ENCODE measurements at places on chromosomes 2 and 18.

DNA sequence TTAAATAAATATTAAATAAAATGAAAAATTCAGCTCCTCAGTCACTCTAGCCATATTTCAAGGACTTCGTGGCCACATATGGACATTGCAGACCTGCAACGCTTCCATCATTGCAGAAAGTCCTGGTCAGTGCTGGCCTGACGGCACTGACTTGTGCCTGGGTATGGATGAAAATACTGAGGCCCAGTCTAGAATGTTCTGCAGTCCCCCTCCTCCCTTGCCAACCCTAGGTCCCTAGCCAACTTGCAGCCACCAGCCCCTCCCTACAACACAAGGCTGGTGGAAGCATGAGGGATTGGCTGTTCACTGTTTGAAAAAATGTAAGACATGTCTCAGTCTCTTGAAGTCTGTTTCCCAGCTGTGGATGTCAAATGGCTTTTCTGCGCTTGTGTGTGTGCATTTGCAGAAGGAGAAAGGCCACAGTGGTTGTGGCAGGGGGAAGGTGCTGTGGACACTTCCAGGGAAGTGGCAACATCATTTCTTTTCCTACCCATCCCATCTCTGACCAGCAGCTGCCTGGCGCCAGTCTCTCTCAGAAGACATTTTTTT is 9.9 kb downstream of the IGFBP5 start:
- DNase-seq: no peak

- DNase-seq: no peak
Observed at GRCh38 chr2:1060987-1061386, 110.3 kb downstream of the SNTG2 start.

GRCh38 chr2:98806236-98806697 is 75.3 kb upstream of the MGAT4A start:
- DNase-seq: peak; percentile 15

- DNase-seq: no peak
Observed at GRCh38 chr18:22489704-22490103, 72.0 kb upstream of the CTAGE1 start.

- no peak for DNase-seq
Observed at GRCh38 chr2:162734866-162735265, 103.7 kb downstream of the KCNH7 start.

DNA sequence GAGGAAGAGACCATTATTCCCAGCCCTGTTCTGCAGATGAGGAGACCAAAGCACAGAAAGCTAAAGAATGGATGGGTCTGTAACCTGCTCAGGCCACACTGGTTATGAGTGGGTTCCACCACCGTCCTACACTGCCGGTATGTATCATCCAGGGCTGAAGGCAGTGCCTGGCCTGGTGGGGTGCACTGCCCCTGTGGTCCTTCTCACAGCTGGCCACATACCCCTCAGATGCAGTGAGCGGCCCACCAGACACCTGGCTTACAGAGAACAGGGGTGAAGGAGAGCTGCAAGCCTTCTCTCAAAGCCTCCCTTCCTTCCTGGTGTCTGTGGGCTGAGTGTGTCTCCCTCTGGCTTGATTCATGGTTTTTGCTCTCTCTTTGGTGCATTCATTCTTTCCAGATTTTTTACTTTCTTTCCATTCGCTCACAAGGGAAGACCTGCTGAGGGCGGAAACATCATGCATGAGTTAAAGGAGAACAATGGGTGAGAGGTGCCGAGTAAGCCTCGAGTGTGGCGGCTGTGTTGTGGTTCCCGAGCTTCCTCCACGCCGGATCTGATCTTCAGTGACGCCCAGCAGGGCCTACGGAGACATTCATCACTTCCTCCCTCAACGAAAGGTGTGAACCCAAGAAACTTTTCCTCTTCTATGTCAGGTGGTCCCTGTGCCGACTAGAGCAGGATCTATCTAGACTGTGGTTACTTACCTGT is 62.1 kb upstream of the REL start:
- no peak for DNase-seq

DNA sequence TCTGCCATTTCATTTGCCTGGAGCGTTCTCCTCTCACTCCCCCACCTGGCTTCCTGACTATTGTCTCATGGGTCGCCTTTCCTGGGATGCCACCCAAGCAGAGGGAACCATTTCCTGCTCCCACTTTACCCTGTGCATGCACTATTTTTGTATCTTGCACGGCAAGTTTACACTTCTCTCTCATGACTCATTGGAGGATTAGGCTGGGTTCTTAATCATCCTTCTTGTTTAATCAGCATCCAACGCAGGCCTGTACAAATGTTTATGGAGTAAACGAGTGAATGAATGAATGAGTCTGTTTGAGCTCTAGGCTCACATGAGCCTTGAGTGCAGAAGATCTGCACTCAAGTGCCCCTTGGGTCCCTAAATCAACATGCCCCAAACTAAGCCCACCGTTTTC is 3.8 kb upstream of the ARHGAP25 start:
- no peak for DNase-seq

GRCh38 chr2:182182436-182182835 is 196.8 kb downstream of the PPP1R1C start:
- no peak for DNase-seq

- DNase-seq: no peak
Observed at GRCh38 chr18:63468575-63468974, 8.2 kb upstream of the SERPINB5 start.

DNA sequence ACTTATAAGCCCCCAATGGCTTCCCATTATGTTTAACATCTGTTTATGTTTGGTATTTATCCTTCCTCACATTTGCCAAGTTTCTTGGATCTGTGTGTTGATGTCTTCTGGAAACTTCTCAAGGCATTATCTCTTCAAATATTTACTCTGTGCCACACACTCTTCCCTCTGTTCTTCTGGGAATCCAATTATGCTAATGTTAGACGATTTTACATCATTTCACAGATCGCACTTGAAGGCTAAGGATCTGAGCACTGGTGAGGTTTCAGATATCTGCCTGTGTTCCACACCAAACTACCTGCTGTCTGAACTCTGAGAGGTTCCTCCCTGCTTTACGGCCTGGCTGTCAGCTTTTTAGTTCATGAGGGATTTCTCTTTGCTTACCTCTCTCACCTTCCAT is 10.1 kb downstream of the AOX1 start:
- no peak for DNase-seq

DNA sequence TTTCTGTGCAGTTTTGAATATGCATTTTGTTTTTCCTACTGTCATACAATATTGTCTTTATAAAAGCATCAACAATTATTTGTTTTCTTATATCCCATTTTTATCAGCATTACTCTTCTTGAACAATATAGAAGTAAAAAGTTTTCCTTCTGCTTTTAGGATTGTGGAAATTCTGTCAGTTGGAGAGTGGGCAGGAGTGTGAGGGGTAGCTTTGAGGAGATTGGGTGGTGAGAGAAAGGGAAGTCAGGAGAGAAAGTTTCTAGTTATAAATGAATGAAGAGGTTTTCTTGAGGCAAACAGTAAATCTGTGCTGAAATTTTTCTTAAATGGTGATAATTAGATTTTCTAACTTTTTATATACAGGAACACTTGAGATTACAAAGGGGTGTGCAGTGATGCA is 151.7 kb upstream of the NOSTRIN start:
- DNase-seq: no peak

GRCh38 chr2:188130317-188130716 is 161.4 kb upstream of the GULP1 start:
- DNase-seq: no peak

- DNase-seq: no peak
Observed at GRCh38 chr2:40034801-40035200, 255.7 kb upstream of the THUMPD2 start.

DNA sequence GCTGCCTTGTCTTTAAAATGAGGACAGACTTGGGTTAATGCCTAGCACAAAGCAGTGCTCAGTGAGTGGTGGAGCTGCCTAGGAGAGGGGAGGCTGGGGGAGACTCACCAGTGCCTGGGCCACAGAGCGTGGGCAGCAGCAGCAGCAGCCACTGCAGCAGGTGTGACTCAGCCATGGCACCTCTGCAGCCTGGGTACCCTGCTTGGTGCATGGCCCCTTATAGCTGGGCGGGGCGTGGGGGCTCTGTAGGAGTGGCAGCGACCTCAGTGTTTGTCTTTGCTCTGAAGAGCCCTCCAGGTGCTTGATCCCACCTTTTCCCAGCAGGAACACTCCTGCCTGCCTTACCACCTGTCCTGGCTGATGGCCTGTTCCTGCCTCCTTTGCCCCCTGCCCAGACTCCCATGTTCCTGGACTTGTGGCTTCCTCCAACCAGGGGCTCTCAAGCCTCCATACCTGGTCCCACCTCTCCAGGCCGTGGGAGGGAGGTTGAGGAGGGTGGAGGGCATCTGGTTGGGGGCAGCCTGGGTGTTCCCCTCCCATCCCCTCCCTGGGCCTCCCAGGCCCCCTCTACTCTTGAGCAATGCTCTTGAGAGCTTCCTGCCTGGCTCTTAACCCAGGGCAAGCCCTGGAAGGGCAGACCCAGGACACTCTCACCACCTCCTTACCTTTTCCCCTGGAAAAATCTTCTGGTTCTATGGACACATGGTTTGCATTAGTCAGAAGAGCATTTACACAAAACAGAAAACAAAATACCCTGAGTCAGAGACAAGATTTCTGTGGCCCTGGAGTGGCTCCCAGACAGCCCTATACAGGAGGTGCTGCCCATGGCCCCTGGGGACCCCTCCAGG is at the start of gene SFTPB:
Gene SFTPB, minus strand, starts transcription at position 191 of the 848 bp plus-strand sequence. Its CDS starts 16 bp downstream, at position 175.
- DNase-seq: peak; percentile 74

DNA sequence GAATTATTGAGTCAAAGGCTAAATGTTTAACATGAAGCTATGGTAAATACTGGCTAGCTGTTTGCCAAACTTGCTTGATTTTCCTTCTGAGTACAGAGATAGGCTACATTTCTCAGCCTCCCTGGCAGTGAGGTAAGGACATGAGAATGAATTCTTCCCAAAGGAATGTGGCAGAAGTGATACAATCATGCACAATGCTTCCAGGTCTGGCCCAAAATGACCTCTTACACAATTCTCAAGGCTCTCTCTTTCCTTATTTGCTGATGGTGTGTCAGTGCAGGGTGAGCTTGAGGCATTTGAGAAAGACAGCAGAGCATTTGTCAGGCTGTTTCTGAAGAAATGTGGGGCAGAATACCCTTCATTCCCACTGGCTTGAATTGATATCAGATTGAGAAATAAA is 95.6 kb upstream of the NABP1 start:
- DNase-seq: no peak

DNA sequence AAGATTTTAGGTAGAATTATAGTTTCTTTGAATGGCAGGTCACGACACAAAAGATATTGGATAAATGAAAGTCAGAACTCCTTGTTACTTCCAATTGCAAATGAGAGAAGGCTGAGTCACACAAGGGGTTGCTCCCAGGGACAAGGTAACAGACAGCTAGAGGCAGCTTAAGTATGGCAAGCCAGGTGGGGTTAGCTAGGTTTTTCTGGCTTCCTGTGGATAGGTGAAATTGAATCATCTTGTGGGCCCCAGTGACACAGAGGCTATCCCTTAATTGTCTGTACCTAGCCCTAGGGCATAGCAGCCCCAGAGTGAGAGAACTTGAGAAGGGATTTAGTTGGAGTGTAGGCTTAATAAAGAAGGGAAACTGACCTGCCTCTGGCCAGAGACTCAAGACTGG is 407.7 kb upstream of the SLC8A1 start:
- DNase-seq: no peak

DNA sequence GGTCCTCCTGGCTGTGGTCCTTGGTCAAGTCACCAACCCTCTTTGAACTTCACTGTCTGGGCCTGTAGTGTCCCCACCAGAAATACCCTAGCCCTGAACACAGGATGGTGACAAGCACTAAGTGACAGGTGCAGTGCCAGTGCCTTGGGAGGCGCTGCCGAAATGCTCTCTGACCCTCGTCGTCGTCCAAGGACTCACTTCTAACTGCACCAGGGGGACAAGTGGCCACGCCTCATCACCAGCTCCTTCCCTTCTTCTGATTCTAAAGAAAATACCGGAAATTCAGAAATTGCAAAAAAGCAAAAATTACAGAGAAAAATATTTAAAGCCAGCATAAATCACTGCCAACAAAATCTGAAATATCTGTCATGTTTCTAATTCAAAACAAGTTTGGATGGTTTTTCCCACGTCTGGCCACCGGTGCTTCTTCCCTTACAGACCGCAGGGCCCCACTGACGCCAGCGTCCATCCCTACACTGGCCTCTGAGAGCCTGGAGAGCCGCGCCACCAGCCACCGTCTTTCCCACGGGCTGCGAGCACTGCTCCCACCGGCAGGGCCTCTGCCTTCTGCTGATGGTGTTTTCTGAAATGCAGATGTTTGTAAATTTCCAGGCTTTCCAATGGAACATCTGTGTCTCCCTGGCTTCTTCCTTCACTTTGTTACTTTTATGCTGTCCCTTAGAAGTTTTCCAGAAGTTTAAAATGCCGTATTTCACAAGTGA is 37.4 kb upstream of the GPC1 start:
- DNase-seq: no peak

- no peak for DNase-seq
Observed at GRCh38 chr18:78362198-78362597, 617.4 kb upstream of the SALL3 start.

DNA sequence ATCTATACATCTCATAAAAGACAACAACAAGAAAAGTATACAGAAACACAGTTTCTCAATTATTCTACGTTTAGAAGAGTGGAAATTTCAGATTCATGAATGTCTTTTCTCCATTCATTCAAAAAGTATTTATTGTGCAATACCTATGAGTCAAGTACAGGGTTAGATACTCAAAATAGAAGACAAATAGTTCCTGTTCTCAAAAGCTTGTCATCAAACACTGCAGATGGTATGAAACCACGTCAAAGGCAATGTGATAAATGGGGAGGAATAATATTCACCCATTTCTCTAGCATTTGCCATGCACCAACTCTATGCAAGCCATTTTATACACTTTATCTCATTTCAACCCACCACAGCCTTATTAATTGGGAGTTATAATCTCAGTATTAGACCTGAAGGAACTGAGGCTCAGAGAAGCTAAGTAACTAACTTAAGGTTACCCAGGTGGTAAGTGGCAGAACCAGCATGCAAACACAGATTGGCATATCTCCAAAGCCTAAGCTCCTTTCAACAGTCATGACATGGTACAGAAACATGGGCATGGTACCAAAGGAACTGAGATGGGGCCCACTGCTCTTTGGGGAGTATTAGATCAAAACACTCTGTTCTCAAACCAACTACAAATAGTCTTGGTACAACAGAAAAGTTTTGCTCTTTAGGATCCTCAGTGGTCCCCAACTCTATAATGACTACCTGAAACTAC is 67.2 kb upstream of the NPAS2 start:
- DNase-seq: no peak

DNA sequence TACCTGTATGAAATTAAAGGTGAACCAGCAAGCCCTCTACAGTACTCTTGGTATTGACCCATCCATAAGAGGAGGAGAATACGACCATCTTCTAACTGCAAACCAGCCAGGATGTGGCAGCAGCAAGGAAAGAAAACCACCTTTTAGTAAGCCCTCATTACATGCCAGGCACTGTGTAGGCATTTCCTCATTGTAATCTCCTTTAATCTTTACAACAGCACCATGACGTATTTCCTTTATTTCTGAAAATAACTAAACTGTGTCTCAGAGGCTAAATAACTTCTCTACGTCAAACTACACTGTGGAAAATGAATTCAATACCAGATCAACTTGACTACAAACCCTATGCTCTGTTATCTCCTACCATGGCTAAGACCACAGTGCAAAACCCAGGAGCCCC is 18.2 kb downstream of the WDR35 start:
- no peak for DNase-seq
